Bronchial epithelial cell (primary cell): ENCODE measurements at places on chromosomes 16 and 17.

- DNase-seq = no peak
These were observed 19.0 kb downstream of the IRF8 start for GRCh38 chr16:85917959-85918358.

- DNase-seq = peak; percentile 78
These were observed 240.3 kb upstream of the GSE1 start for GRCh38 chr16:85372627-85373372.

DNA sequence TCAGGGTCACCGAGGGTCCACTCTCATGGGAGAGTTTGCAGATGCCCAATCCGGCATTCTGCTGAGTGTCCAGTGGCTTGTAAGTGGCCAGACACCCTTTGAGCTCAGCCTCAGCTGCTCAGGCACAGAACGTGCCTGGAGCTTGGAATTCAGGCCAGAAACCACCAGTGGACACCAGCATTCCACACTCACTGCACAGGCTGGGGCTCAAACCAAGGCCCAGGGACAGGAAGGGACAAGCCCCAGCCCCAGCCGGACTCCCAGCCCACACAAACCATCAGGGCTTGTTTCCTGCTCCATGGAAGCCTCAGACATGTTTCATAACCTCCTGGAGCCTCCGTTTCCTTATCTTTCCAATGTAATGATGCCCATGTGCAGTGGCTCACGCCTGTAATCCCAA lies 5.0 kb upstream of the NPRL3 start:
- peak; percentile 36 for DNase-seq

DNA sequence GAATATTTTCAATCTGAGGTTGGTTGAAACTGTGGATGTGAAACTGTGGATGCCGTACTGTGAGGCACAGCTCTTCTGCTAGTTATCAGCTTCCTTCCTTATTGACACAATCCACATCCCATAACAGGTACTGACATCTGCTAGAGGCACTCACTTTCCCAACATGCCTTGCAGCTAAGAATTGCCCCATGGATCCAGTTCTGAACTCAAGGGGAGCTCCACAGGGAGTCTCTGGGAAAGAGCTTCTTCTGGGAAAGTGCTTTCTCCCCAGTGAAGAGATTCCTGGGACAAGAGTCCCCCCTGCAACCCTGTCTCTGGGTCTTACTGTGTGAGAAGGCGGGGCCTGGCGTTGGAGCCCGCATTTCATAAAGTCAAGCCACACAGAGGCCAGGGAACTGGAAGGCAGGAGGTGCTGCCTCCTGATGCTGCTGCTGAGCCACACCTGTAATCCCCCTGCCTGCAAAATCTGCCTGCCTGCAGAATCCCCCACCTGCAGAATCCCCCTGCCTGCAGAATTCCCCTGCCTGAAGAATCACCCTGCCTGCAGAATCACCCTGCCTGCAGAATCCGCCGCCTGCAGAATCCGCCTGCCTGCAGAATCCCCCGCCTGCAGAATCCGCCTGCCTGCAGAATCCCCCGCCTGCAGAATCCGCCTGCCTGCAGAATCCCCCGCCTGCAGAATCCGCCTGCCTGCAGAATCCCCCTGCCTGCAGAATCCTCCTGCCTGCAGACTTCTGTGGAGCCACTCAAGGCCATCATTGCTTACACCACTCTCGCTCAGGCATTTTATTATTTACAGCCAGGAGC lies 305.4 kb downstream of the FOXL1 start:
- no peak for DNase-seq

DNA sequence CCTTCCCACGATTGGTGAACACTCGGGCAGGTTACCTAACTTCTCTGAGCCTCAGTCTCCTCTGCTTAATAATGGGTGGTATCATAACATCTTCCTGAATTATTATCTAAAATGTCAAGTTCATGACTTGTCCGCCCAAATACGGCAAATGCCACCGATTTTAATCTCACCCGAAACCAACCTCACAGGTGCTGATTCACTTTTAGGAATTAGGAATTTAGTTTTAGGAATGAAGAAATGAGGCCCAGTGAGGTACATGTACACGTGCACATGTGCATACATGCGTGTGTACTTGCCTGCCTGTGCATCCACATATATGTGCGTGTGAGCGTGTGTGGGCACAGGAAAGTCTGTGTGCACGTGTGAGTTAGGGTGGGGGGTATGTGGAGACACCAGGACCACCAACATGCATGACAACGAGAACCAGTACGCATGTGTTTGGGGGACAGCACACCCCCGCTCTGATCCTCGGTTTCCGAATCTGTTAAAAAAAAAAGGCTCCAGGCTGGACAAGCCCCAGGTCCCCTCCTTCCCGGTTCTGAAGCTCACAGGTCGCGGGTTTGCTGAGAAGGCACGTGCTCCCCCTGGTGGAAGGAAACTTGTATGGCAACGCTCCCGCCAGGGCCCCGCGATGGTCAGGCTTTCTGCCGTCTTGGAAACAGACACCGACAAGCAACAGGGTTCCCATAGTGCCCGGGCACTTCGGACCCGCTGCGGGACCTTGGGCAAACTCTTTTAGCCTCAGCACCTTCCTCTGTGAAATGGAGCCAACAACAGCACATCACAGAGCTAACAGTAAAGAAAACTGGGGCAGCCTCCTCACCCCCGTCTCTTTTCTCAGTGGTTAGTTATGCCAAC lies 219.2 kb downstream of the RBFOX3 start:
- DNase-seq = peak; percentile 28

GRCh38 chr17:80751070-80751945 lies 206.7 kb downstream of the RPTOR start:
- DNase-seq = no peak

GRCh38 chr17:43698678-43699437 lies 37.1 kb upstream of the MEOX1 start:
- no peak for DNase-seq

GRCh38 chr17:10197721-10198508 lies 491 bp downstream of the GAS7 start:
- DNase-seq = no peak

- no peak for DNase-seq
These were observed 11.5 kb downstream of the COX10 start for GRCh38 chr17:14080847-14081251.

- peak; percentile 82 for DNase-seq
These were observed 7.4 kb upstream of the HSD17B2 start for GRCh38 chr16:82027629-82028064.

GRCh38 chr16:74501484-74502478 lies 80.5 kb upstream of the CLEC18B start:
- no peak for DNase-seq

- no peak for DNase-seq
These were observed 146.6 kb downstream of the USP22 start for GRCh38 chr17:20896153-20896649.

DNA sequence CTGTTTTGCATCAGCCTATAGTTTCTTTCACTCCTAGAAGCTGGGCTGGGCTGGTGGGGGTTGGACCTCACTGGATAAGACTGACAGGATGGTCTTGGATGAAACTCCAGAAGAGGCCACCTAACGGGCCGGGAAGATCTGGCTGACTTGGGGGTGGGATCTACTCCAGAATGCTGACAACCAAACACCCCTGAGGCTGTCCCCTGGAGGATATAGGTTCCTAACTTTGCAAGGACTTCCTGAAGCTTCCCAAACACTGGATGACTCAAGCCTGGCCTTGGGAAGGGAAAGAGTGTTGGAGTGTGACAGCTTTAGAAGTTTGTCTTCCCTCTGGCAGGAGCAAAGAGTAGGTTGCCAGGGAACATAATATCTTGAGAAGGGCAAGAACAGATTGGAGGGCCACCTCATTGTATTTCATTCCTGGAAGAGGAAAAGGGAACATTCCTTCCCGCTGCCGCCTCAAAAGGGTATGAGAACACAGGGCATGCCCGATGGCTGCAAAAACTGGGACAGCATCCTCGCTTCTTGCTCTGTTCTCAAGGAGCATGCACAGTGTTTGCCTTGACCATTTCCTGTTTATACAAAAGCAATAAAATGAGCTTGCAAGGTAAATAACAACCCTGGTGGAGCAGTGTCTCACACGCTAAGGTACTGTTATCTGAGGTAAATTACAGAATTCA lies 6.8 kb upstream of the CYB5B start:
- peak; percentile 37 for DNase-seq

- DNase-seq = no peak
These were observed 9.0 kb upstream of the C1QL1 start for GRCh38 chr17:44977065-44977464.

DNA sequence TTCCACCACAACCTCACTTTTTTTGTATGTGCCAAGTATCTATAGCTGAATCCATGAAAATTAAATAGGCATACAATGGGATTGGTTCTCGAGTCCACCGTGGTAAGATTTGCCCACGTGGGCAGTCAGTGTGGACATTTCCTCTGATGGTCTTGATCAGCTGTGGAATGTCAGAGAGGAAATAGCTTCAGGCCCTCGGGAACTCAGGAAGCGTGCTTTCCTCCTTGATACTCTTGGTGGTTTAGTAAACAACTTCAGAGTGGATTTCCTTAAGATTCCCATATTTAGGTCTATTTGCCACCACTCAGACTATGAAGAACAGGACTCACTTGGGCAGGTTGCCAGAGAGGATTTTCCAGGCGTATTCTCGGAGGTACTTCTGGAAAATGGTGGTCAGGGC lies 152.5 kb downstream of the VPS53 start:
- no peak for DNase-seq

DNA sequence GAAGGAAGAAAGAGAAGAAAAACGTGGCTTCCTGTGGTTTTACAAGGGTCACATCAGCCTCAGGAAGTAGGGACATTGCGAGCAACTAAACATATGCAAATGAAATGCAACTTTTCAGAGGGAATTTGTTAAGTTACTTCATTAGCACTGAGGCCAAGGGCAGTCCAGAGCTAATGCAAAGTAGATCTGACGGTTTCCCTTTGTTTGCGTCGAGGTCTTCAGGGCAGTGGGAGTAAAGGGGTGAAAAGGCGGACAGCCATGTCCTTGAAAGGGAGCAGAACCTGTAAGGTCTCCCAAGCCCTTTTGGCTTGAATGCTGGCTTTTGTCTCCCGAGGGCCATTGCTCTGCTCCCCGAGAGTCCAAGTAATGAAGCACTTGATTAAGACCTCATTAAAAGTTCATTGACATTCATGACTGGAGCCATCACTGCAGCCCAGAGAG lies 85.0 kb downstream of the PMP22 start:
- DNase-seq = no peak

DNA sequence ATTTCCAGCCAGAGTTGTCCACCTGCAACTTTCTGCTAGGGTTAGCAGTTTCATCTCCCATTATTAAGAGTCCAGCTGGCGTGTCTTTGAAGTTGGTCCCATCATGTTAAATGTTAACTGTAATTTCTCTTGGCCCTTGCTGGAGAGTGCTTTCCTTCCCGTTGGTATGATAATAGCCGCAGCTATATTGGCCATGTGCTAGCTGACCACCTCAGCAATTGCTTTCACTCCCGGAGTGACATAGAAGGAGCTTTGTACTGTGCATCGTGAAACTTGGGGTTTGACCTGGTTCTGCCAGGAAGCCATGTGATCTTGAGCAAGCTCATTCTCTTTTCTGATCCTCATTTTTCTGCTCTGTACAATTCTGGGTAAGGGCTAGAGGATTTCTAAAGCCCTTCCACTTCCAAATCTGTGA lies 81.0 kb upstream of the TBX2 start:
- DNase-seq = no peak

DNA sequence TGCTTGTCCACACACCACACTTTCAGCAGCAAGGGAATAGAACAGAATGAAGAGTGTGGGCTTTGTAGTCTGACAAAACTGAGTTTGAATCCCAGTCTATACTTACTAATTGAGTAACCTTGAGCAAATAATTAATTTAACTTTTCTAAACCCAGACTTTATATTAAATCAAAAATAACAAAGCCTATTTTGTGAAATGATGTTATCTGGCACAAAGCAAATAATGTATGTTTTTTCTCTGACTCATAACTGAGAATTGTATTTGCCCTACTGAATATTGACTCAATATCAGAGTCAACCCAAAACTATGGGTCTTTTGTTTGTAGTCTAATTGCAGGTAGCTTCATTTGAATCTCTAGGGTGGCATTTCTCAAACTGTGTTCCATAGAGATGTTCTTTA lies 77.9 kb upstream of the TANC2 start:
- DNase-seq = peak; percentile 83
